ENCODE measurements at places on chromosomes 5 and 9. TPM values are rescaled to one million over a fixed set of nuclear protein-coding genes. Genes with fewer than 3 reads are reported as not detected.

- no peak for DNase-seq
These were observed 84.7 kb upstream of the OLFM1 start for GRCh38 chr9:135002802-135003201.

HBEGF gene
- total RNA-seq, result 30.0 TPM

DNA sequence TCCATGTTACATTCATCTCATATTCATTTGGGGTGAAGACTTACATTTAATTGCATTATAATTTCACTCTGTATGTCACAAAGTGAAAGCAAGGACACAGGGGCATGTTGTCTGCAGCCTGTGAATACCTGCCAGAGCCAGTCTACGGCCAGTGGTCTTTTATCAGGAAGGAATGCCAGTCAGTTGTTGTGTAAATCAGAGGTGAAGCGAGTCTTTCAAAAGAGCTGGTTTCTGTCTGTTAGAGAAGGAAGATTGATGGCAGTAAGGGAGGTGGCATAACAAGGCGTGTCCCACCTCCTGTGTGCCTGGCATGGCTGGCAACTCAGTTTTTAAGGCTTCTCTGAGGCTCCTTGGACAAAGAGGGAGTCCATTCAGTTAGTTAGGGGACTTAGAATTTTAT lies 18.1 kb upstream of the SYK start:
- DNase-seq, result no peak

- no peak for DNase-seq
These were observed 44.1 kb downstream of the KIF4B start for GRCh38 chr5:155057626-155058025.

- DNase-seq, result no peak
These were observed 138.7 kb downstream of the VPS13A start for GRCh38 chr9:77316058-77316457.

DNA sequence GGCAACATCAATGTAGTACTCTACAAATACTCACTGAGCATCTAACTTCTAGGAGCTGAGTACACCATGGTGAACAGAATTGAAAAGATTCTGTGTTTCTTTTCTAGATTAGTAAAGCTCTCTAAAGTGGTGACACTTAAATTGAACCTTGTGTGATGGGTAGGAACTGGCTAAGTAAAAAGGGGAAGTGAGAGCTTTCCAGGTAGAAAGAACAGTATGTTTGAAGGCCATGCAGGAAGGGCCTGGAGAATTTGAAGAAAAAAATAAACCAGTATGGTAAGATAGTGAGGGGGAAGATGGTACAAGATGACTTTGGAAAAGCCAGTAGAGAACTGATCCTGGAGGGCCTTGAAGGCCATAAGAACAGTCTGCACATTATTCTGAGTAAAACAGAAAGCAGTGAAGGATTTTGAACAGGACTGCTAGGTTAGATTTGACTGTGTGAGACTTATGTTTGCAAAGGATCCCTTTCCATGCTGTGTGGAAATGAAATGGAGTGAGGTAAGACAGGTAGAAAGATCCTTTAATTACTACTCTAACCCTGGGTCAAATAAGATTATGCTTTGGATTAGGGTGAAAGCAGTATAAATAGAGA lies 46.7 kb upstream of the UBQLN1 start:
- no peak for DNase-seq

DNA sequence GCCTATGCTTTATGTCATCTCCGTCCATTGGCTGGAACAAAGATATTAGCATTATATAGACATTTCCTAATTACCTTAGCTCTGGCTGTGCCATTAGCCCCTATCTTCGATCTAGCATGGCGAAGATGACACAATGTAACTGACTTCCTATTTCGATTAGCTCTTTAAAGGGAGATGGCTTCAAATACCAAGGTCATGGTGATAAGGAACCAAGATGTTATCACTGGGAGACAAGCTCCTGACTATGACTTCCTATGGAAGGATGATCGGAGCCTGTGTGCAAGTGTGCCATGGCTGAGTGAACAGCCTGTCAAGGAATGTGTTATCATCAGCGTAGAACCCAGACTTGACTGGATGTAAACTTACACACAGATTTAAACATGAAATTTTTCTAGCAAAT lies 602.1 kb downstream of the PSAT1 start:
- DNase-seq, result no peak

- no peak for DNase-seq
These were observed 187.1 kb downstream of the AOPEP start for GRCh38 chr9:94913550-94913949.

DNA sequence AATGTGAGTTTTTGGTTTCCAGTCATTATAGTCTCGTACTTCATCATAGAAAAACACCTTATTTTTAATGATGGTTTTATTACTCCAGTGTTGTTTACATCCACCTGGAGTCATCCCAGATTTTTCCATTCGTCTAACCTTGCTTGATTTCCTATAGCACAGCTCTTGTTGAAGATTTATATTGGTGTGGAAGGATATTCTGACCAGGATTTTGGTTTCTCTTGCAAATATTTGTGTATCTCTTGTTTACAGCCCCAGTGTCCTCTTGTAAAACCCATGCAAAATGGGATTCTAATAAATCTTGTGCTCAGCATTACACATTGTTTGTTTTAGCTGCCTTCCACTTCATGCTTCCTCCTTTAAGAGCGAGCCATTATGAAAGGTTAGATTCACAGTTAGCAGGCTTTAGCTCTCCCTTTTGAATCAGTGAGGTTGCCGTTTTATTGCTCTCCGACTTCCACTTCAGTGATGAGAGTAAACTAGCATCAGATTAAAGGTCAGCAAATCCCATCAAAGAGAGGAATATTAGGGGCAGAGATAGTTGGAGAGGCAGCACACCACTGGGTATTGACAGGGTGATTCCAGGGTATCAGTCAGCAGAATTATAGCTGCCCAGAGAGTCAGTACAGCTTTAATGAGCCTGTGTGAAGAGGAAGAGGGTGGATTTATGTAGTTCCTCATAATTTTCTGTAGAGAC lies 157.1 kb downstream of the PBX3 start:
- no peak for DNase-seq

SEC24A gene
- 14.9 TPM for total RNA-seq

- peak; percentile 26 for DNase-seq
These were observed at the start of gene OCLN for GRCh38 chr5:69492391-69492922. Gene OCLN, plus strand, starts transcription at chr5:69492790. Its CDS starts 11,455 bp downstream, at chr5:69504245.

- DNase-seq, result peak; percentile 95
These were observed 146.8 kb upstream of the IQGAP2 start for GRCh38 chr5:76256116-76256889.

NIPAL4 gene
- 1.3 TPM for total RNA-seq

N4BP3 gene
- total RNA-seq, result 5.5 TPM

DNA sequence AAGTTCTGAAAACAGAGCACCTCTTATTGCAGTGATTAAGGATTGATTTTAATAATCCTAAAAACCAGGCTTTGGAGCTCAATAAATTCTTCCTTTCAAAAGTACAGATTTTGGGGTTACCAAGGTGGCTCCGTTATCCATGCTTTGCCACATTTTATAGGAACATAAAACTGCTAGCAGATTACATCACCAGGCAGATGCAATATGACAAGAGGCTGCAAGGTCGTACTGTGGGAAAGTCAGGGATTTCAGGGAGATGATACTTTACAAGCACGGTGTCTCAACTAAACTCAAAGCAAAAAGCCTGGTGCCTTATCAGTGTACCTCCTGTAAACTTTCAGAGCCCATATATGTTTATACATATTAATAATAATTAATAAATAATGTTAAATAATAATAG lies 28.6 kb downstream of the ADAMTSL1 start:
- no peak for DNase-seq

DNA sequence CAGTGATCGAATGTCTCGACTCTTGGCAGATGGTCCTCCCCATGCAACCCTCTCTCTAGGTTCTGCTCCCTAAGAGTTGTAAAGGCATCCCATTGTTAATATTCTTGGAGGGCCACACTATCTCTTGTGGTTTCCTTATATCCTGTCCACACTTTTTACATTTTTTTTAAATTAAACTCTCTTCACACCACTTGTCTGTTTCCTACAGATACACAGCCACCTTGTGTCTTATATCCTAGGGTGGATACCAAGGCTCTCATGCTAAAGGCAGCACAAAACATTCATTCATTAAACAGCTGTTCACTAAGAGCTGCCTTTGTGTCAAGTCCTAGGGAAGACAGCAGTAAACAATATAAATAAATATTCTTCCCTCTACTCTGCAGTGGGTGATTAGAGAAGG lies 60.5 kb upstream of the SHISAL2B start:
- no peak for DNase-seq

CATSPER3 gene
- total RNA-seq, result 0.33 TPM

SERF1A gene
- total RNA-seq, result 13.6 TPM

DNA sequence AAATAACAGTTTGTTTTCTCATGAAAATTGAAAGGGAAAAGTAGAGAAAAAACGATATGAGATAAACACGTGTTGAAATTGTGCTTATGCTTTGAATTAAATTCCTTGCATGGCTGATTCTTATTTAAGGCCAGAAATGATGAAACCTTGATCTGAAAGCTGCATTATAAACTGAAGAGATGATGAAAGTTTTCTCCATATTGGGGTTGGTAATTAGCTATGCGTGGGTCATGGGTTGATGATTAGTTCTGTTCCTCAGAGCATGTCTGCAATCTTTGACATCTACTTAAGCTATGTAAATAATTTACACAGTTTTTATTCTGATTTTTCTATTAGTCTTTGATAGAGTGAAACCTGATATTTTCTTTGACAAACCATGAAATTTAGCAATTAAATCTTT lies 264.1 kb downstream of the CD180 start:
- DNase-seq, result no peak

PCDHB9 gene
- total RNA-seq, result 3.5 TPM

SPATA31C2 gene
- total RNA-seq, result 0.17 TPM

Measured in spinal cord (tissue), 10 donors.